ENCODE measurements at places on chromosomes 3 and 15.

GRCh38 chr3:152557302-152557999, 277.5 kb upstream of the P2RY1 start:
- no peak for DNase-seq

DNA sequence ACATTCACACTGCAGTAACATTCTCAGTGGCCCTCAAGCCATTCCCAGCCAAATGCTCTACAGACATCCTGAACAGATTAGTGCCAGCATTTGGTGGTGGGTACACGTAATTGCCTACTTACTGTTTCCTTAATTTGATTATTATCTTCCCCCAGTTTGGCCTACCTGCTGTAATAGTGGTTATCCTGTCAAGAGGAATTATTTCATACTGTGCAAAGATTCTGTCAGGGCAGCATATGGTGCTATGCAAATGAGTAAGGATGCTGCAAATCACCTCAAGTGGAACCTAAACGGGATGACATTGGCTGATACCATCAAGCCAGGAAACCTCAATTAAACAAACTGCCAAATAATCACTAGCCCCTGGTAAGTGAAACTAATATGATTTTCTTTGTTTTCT, 88.7 kb downstream of the SEMA6D start:
- no peak for DNase-seq

- DNase-seq: no peak
Measured at GRCh38 chr3:28667646-28668621, 319.3 kb upstream of the AZI2 start.

- no peak for DNase-seq
Measured at GRCh38 chr15:85588677-85589076, 206.0 kb downstream of the KLHL25 start.

DNA sequence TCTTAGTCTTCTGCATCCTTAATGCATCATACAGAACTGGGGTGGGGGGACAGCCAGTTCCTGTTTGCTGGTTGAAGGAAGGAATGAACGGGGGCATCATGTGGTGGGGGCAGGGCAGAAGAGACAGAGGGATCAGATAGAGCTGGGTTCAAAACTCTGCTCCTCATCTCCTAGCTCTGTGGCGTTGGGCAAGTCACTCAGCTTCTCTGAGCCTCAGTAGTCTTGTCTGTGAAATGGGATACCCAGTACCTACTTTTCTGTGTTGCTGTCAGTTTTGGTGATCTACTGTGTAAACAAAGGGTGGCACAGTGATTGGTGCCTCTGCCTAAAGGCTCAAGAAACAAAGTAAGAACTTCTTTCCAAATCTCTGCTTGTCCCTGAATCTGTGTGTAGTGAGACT, 36.3 kb downstream of the RHCG start:
- DNase-seq: no peak

DNA sequence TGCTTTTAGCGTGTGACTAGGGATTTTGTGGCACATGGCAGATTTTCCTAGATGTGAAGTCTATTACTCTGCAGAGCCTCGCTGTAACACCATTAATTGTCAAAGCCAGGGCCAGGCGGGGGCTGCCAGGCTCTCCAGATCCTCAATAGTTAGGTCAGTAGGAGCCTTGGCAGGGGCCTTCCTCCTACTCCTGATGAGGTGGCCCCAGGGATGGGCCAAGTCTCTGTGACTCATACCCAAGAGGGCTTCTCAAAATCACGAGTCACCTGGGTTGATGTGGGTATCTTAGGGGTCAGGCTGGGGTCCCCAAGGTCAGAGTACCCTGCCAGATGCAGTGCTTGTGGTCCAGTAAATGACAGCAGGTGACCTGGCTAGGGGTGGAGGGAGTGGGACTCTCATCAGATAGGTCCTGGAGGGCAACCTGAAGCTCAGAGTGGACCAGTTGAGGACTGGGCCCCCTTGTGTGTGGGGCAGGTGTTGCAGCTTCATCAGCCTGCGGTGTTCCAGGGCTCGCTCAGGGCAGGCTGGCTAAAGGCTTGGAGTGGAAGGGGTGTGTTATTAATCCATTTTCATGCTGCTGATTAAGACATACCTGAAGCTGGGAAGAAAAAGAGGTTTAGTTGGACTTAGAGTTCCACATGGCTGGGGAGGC, 88.5 kb upstream of the MYZAP start:
- no peak for DNase-seq

DNA sequence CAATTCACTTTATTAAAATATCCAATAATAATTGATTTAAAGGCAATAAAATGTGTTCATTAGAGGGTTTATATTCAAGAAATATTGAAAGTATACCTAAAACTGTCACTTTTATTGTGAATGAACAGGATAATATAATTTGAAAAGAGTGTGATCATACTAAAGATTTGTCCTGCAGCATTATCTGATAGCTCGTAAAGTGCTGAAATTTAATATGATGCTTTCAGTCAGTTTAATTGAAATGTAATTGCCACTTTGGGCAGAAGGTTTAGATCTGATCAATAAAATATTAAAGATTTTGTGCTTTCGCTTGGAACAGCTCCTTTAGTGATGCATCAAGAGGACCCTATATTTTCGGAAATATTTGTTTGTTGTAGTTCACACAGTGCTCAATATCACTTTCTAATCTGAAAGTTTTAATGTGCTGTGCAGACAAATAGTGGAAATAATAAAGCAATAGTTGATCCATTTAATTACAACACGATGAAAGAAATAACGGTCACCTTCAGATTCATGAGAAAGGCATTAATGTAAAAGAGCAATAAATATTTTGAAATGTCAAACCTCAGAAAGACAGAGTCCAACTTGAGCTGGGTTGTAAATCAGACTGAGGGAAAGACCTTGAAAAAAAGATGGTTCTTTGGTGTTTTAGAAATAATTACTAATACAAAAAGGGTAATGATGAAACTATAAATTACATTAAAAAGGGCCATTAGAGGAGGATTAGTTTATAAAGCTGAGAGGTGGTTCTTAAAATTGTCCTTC, 129.7 kb upstream of the MEIS2 start:
- no peak for DNase-seq

DNA sequence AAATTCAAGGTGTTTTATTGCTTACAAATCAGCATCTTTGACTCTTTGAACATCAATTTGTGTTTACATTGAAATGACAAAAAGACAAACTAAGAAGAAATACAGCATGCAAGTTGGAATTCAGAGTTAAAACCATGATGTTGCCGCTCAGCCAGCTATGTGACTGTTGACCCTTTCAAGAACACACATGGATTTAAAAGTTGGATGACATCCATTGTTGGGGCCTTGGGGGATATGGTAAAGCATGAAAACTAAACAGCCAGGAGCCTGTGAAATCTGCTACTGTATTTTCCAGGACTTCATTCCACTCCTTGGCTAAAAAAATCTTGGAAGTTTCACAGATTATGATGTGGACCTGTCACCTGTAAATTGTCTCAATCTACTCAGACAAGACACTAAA, 4.6 kb downstream of the P2RY1 start:
- DNase-seq: no peak

- no peak for DNase-seq
Measured at GRCh38 chr3:107401301-107401700, 24.1 kb downstream of the CCDC54 start.

GRCh38 chr3:51338632-51339031, 46.5 kb upstream of the MANF start:
- no peak for DNase-seq

- DNase-seq: no peak
Measured at GRCh38 chr3:16249336-16249735, 15.4 kb downstream of the DPH3 start.

GRCh38 chr3:53496984-53497383, 2.6 kb downstream of the CACNA1D start:
- no peak for DNase-seq

- no peak for DNase-seq
Measured at GRCh38 chr3:98855806-98856400, 45.6 kb downstream of the DCBLD2 start.

DNA sequence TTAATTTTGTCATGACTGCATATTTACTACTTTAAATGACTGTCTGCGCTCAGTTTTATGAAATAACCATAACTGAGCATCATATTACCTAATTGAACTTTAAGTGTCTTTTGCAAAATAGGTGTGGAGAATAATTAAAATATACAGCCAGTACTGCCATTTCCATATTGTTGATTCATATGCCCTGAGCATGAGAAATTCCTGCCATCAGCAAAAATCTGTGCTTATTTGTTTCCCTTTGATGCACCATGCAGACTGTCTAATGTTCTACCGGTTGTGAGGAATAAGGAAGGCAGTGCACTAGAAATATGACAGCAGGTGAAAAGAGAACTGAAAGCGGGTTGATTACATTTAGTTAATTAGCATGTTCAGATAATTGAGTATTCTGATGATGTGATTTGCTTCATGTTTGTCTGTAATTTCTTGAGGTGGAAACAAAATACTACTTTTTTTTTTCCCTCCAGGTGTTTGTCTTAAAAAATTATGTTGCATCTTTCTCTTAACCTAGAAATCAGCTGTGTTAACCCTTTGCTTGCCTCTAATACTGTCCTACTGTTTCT, 229.4 kb upstream of the AZI2 start:
- DNase-seq: no peak

- DNase-seq: peak; percentile 42
Measured at GRCh38 chr15:38389924-38390542, 63.9 kb upstream of the FAM98B start.

DNA sequence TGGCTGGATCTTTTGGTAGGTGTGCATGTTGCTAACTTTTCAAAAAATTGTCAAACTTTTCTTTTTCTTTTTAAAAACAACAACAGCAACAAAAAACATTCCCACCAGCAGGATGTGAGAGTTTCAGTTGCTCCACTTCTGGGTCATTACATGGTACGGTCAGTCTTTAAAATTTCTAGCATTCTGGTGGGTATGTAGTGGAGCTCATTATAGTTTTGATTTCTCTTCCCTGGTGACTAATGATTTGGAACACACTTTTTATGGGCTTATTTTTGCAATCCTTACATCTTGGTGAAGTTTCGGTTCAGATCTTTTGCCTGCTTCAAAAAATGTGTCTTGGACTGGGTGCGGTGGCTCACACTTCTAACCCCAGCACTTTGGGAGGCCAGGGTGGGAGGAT, 19.3 kb downstream of the ATP1B3 start:
- no peak for DNase-seq

- no peak for DNase-seq
Measured at GRCh38 chr3:114471478-114471877, 177.7 kb downstream of the TIGIT start.

- DNase-seq: no peak
Measured at GRCh38 chr3:86239946-86240345, 751.0 kb downstream of the VGLL3 start.

DNA sequence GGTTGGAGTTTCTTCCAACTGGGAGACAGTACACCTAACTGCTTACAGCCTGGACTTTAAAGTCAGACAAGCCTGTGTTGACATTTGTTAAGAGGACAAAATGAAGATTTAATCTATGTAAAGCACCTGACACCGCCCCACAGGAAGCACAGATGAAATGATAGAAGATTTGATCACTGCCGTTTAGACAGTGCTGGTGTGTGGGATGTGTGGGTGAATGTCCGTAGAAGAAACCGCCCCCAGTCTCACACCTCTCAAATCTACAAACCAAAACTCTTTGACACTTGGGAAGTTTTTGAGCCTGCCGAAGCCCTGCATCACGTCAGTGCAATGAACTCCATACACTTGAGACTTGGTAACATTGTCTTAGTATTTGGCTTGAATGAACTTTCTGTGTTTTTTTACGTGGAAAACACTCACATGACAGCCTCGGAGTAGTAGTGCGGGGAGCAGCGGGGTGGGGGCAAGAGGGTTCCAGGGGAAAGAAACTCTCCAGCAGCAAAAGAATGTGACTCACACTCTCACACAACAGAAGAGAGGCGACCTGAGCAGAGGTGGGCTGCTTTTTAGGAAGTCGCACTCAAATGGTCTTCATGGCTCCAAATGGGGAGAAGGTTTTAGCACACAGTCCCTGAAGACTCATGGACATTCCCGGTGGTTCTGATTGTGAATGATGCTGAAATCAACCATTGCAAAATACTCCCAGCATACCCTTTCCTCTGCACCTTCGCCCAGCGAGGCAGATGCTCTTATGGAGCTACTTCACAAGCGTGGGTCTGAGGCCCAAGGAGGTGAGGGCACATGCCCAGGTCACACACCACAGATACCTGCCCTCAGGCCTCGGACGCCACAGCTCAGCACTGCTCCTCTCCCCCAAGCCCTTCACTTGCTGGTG, 79.2 kb downstream of the SRGAP3 start:
- no peak for DNase-seq

DNA sequence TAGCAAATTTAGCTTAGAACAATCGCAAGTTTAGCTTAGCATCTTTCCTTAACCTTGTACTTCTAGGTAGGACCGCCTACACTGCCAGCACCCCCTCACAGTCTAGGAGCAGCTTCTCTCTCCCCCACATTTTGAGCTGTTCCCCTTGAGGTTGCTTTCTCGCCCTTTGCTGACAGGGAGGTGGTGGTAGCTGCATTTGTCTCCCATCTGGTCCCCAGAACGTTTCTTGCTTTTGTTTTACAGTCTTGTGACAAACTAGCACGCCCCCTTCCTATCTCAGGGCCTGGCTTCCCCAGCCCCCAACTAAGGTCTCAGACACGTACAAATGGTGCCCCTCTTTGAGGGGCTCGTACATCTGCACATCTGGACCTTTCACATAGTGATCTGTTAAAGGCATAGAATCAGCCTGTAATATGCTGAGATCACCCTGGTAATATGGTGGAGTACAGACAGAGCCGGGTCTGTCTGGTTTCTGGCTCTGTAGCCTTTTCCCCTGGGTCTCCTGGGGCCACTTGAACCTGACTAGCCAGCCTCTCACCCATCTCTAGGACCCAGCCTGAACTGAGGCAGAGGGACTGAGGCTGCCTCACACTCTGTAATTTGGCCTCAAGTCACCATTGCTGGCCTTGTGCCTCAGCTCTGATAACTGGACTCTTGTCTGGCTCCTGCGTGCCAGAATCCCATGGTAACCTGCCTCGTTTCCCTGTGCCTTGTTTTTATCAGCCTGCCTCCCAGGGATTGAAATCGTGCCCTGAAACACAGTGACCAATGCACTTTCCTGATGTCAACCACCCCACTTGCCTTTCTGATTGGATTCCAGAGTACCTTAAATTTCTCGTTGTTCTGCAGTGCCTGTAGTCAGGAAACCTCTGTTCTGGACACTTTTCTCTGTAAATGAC, 27.7 kb downstream of the CRTC3 start:
- no peak for DNase-seq

GRCh38 chr3:17579289-17580031, 163.0 kb downstream of the TBC1D5 start:
- no peak for DNase-seq
